ENCODE measurements at places on chromosomes 5 and 9. TPM values are rescaled to one million over a fixed set of nuclear protein-coding genes. Genes with fewer than 3 reads are reported as not detected.

Gene BTF3
- total RNA-seq = 252 TPM

Gene ADCY2
- total RNA-seq = 32.3 TPM

Gene EMB
- total RNA-seq = 31.1 TPM

Gene GFI1B
- total RNA-seq = 0.23 TPM

Gene URM1
- 20.1 TPM for total RNA-seq

Gene TMED9
- 44.8 TPM for total RNA-seq

Gene FOXD4L4
- total RNA-seq = 1.4 TPM

Gene SEMA4D
- 24.7 TPM for total RNA-seq

Gene RBM18
- 21.0 TPM for total RNA-seq

Gene KIF20A
- total RNA-seq = 7.6 TPM

Gene FBP1
- total RNA-seq = 1.2 TPM

Gene GRXCR2
- total RNA-seq = not detected

Gene PCDHA6
- 26.3 TPM for total RNA-seq

Gene SPINK7
- total RNA-seq = not detected

Gene PCDHB15
- total RNA-seq = 22.6 TPM

Gene CHSY3
- 18.9 TPM for total RNA-seq

Gene REEP2
- total RNA-seq = 123 TPM

Gene COL5A1
- 6.9 TPM for total RNA-seq

Gene LVRN
- 1.8 TPM for total RNA-seq

Gene PCDHB9
- total RNA-seq = 9.2 TPM

Gene MZB1
- total RNA-seq = not detected

Gene PRLR
- total RNA-seq = 4.6 TPM

Gene ZNF474
- total RNA-seq = 9.7 TPM

Gene ANGPTL2
- 4.2 TPM for total RNA-seq

Gene SAXO1
- not detected for total RNA-seq

Gene CMYA5
- 1.8 TPM for total RNA-seq

Gene CDX1
- not detected for total RNA-seq

Gene ZNF608
- total RNA-seq = 91.6 TPM

Gene ORM2
- total RNA-seq = not detected

Gene OBP2B
- total RNA-seq = not detected

Gene OLFM1
- 347 TPM for total RNA-seq

Gene KIF24
- 3.2 TPM for total RNA-seq

Gene ALDH1A1
- 20.8 TPM for total RNA-seq

Gene AJM1
- total RNA-seq = 2.8 TPM

Gene SELENOP
- 51.7 TPM for total RNA-seq
